Esophagus muscularis mucosa (tissue), 4 donors: ENCODE measurements at places on chromosomes 11 and 22.
A peak's percentile ranks its signal among the peaks of the same experiment; 100 is the strongest.

DNA sequence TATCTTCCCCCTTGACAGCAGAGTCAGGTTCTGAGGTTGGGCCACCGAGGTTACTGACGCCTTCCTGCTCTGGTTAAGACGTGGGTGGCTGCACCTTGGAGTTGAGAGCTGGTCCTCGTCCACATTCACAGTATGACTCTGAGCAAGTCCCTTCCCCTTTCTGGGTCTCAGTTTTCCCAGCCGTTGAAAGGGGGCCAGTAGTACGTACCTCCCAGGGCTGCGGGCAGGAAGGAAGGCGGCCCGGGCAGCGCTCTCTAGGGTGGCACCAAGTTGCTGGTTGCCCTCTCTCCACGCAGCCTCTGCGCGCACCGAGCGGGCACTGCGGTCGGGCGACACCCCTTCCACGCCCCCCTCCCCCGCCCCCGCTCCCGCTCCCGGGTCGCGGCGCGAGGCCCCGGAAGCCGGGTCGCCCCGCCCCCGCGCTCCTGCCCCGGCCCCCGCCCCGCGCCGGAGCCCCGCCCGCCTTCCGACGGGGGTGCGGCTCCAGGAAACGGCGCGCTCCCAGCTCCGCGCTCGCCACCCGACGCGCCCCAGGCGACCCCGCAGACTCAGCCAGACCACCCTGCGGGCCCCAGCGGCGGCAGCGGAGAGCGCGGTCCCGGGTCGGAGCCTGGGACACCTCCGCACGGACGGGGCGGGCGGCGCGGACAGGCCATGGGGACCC, at the start of gene EHBP1L1:
EHBP1L1 (plus strand) TSS at position 486 of the 664 bp plus-strand sequence. CDS start 250 bp downstream, outside the sequence.
- no peak for DNase-seq

DNA sequence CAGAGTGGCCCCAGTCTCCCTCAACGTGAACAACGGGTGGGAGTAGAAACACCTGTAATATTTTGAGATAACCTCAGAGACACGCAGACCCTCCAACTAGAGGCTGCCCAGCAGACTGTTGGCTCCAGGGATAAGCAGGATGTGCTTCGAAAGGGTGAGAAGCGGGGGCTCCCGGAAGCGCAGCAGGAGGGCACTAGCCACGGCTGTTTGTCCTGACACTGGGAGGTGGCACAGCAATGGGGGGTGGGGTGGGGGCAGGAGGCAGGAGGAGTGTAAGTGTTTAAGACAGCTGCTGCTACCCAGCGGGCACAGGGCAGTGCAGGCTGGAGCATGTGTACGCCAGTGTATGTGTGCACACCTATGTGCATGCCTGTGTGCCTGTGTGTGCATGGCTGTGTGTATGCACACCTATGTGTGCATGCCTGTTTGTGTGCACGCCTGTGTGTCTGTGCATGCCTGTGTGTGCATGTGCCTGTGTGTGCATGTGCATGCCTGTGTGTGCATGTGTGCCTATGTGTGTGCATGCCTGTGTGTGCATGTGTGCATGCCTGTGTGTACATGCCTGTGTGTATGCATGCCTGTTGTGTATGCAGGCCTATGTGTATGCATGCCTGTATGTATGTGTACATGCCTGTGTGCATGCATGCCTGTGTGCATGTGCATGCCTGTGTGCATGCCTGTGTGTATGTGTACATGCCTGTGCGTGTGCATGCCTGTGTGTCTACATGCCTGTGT, 154.7 kb downstream of the SHANK2 start:
- DNase-seq, result no peak

GRCh38 chr11:133677387-133677786, 145.1 kb upstream of the OPCML start:
- DNase-seq, result no peak

DNA sequence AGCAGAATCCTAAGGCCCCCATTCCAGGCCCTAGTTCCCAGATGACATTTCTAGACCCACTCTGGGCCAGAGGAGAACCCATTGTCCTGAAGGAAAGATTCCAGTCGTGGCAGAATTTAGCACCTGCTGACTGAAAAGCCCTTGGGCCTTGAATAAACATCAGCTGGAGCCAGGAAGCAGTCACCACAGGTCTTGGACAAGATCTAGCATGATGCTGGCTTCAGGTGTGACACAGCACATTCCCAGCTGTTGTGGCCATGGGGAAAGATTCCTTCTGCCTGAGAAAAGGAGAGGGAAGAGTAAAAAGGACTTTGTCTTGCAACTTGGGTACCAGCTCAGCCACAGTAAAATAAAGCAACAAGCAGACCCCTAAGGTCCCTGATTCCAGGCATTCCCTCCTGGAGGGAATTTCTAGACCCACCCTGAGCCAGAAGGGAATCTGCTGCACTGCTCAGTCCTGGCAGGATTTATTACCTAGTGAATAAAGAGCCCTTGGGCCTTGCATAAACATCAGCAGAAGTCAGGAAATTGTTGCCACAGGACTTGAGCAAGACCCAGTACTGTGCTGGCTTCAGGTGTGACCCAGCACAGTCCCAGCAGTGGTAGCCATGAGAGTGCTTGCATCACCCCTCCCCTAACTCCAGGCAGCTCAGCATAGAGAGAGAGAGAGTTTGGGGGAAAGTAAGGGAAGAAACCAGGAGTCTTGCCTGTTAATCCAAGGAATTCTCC, 42.5 kb upstream of the PAMR1 start:
- no peak for DNase-seq

DNA sequence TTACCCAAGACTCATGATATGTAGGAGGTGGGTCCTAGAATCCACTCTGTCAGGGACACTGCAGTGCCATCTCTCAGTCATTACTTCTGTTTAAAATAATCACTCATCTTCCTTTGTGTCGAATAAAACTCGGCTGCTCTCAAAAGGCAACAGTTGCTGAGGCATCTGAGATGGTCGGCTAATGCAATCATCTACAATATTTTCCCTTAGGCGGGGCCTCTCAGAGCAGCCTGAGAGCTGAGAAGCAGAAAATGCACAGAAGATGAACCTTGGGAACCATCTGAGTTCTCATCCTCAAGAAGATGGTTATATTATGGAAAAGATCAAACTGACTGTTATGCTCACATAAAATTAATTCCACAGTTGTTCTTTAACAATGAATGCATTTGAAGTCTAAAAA, 1518.2 kb upstream of the TENM4 start:
- DNase-seq, result no peak

DNA sequence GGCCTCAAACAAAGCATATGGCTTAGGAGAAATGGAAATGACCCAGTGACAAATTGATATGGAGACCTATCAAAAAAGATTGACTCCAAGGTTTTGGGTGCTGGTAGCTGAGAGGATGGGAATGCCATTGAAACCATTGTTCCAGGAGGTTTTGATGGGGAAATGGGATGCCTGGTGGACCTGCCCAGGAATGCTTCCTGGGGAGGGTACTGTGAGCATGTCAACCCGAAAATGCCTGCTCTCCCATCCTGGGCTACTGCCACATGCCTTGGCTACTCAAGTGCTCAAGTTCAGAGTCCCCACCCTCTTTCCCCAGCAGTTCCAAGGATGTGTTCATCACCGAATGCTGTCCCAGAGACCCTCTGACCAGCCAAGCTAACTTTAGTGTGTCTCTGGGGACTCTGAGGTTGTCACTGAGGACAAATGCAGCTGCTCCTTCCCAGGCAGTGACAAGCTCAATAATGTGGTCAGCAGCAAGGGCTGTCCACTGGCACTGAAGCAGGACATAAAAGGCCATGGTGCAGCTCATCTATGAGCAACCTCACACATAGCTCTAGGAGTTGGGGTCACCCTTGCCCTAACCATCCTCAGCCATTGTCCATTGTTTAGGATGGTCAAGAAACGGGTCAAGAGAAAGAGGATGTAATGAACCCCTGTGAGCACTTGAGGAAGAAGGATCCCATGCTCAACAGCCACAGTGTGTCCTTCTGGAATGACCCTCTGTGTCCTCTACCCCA, 83.7 kb downstream of the TRIM29 start:
- peak; percentile 70 for DNase-seq

DNA sequence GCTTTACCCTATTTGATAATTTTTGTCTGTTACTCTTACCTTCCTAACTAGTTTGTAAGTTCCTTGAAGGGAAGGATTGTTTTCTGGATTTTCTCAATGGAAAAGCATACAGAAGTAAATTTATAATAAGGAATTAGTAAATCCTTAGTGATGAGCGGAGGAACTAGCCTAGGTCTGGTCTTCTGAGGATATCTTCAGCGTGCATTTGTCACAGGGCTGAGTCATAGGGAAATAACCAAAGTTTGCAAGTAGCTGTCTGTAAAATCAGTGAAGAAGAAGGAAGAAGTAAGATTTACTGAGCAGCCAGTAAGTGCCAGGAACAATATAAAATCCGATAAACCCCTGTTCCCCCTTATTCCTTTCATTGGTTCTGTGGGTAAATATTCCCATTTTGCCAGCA, 162.7 kb upstream of the SORL1-AS1 start:
- DNase-seq, result no peak

DNA sequence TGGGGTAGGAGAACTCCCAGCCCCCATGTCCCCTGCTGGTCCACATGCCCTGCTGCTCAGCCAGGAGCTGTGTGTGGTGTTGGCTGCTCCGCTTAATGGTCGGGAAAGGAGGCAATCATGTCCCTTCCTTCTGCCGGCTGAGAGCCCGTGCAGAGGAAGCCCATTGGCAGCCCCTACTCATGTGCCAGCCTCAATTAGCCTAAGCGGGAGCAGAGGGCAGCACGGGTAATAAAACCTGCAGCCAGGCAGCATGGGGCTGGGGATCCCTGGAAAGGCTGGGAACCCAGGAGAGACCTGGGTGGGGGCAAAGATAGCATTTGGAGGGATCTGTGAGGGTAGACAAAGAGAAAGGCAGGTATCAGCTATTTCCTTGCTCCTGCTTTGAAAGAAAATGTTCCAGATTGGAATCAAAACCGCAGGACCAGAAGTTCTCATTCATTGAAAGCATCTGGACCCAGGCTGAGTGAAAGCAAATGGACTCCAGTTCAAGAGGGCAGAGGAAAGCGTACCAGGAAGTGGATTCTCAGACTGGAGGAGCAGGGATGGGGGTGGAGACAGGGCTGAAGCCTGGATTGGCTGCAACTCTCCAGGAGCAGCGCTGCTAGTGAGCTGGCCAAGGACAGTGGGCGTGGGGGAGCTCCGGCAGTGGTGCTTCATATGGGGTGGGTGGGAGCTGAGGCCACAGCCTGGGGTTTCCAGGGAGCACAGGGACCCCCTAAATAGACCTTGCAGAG, 103.4 kb upstream of the NECTIN1 start:
- no peak for DNase-seq

GRCh38 chr11:120215634-120216033, 4.8 kb downstream of the OAF start:
- DNase-seq, result no peak

- no peak for DNase-seq
Measured at GRCh38 chr11:67301951-67302516, 1.3 kb upstream of the SSH3 start.
